Bladder microvascular endothelial cell (primary cell): ENCODE measurements at places on chromosomes 4 and X. TPM values are rescaled to one million over a fixed set of nuclear protein-coding genes. Genes with fewer than 3 reads are reported as not detected.

Gene CDX4
- not detected in 2 replicates for total RNA-seq

Gene APBB2
- 67.2 and 79.8 TPM in 2 replicates for total RNA-seq

Gene CT47B1
- total RNA-seq, result not detected in 2 replicates

Gene RAB39B
- total RNA-seq, result under 0.01 and 0.38 TPM in 2 replicates

Gene ERAS
- not detected in 2 replicates for total RNA-seq

Gene CXCL1
- total RNA-seq, result 4.5 and 38.7 TPM in 2 replicates

Gene FAM133A
- not detected in 2 replicates for total RNA-seq

Gene FAM9B
- total RNA-seq, result not detected in 2 replicates

Gene CXorf65
- total RNA-seq, result not detected in 2 replicates
